ENCODE measurements at places on chromosomes 16 and 17.
A peak's percentile ranks its signal among the peaks of the same experiment; 100 is the strongest.

- no peak for DNase-seq
These were observed 32.7 kb downstream of the TRIM37 start for GRCh38 chr17:59073972-59074371.

DNA sequence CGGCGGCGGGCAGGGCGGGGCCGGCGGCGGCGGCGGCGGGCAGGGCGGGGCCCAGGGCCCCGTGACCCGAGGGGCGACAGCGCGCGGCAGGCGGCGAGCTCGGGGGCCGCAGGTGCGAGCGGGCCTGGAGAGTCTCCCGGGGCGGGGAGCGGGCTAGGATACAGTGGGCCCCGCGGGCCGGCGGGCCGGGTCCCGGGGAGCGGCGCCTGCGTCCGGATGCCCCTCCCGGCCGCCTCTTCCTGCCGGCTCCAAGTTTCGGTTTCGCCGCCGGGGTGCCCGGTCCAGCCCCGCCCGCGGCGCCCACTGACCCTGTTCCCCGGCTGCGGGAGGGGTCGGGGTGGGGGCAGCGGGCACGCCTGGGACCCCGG is at the start of gene RNF213:
RNF213 (plus strand) TSS at position 62 of the 368 bp plus-strand sequence. CDS start 2,830 bp downstream, outside the sequence.
- DNase-seq, result peak; percentile 42

- no peak for DNase-seq
These were observed 28.9 kb downstream of the ZDHHC7 start for GRCh38 chr16:84982434-84982833.

DNA sequence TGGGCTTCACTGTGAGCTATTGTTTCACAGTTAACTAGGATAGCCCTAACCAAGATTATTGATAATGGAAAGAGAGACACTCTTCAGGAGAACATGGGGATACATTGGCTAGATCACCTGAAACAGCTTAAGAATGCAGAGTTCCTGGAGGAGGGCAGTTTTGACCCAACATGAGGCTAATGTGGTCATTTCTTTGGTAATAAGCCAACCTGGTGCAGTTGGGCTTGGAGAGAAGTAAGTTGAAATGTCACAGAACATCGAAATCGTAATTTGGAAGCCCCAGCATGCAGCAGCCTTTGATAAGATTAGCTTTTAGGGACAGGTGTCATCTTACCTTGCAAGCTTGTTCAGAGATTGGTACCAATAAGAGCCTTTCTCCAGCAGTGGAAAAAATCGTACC is 556.6 kb upstream of the GOT2 start:
- no peak for DNase-seq

Measured in Caki2 (cell line).